ENCODE measurements at places on chromosomes 2 and 18. TPM values are rescaled to one million over a fixed set of nuclear protein-coding genes. Genes with fewer than 3 reads are reported as not detected.
A peak's percentile ranks its signal among the peaks of the same experiment; 100 is the strongest.

The MYCN gene
- not detected for total RNA-seq

The TNFAIP6 gene
- 5.3 TPM for total RNA-seq

The FABP1 gene
- not detected for total RNA-seq

- H3K4me3 ChIP-seq, result no peak overlapping the region
- H3K27me3 ChIP-seq, result no peaks in the 10 kb centered on the region
- peaks cover 12% of the 10 kb centered on the region for H3K4me1 ChIP-seq
- H3K27ac ChIP-seq, result no peak overlapping the region
Measured at GRCh38 chr18:74396171-74397169, 60.6 kb downstream of the DIPK1C start.

GRCh38 chr2:28224648-28225472 lies 167.8 kb upstream of the FOSL2 start:
- H3K4me3 ChIP-seq, result no peak overlapping the region
- no peak overlapping the region for H3K27ac ChIP-seq
- no peaks in the 10 kb centered on the region for H3K36me3 ChIP-seq
- H3K27me3 ChIP-seq, result no peaks in the 10 kb centered on the region

DNA sequence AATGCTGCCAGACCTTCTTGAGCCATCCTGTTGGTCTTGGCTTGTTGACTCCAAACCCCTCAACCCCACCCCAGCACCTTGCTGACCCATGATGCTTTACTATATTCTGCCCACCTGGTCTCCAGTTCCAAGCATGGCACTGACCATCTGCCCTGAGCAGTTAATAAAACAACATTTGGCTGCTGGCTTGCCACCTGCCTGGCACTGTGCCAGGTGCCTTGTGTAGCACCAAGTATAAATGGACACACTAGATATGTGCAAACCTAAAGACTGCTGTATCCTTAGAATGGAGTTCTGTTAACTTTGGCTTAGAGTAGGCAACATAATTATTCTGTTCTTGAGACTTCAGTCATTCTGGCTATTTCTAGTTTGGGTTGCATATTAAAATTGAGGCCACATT lies 91.4 kb downstream of the ACSL3 start:
- no peak overlapping the region for H3K27ac ChIP-seq
- no peak overlapping the region for H3K4me3 ChIP-seq
- peak; percentile 70 for DNase-seq
- H3K4me1 ChIP-seq, result no peaks in the 10 kb centered on the region
- H3K27me3 ChIP-seq, result no peaks in the 10 kb centered on the region

GRCh38 chr2:119241205-119241532 lies 17.5 kb downstream of the STEAP3 start:
- H3K36me3 ChIP-seq, result no peaks in the 10 kb centered on the region
- no peak overlapping the region for H3K4me3 ChIP-seq
- no peaks in the 10 kb centered on the region for H3K27me3 ChIP-seq
- H3K27ac ChIP-seq, result peak overlapping the region; percentile 73
- H3K4me1 ChIP-seq, result peaks cover 44% of the 10 kb centered on the region

DNA sequence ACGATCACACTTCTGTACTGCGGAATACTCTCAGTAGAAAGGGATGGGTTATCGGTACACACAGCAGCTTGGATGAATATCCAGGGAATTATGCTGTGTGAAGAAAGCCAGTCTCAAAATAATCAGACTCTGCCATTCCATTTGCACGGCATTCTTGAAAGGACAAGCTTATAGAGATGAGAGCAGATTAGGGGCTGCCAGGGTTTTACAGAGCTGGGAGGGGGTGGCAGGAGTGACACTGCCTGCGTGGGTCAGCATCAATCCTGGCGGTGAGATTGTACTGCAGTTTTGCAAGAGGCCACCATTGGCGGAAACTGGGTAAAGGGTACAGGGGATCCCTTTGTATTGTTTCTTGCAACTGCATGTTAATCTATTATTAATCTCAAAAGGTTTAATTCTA lies 16.6 kb downstream of the KCNG2 start:
- DNase-seq, result no peak
- no peak overlapping the region for H3K27ac ChIP-seq
- no peaks in the 10 kb centered on the region for H3K27me3 ChIP-seq
- no peaks in the 10 kb centered on the region for H3K4me1 ChIP-seq

- H3K4me1 ChIP-seq, result peaks cover 52% of the 10 kb centered on the region
- H3K36me3 ChIP-seq, result no peaks in the 10 kb centered on the region
- no peak for DNase-seq
- no peak overlapping the region for H3K27ac ChIP-seq
- no peaks in the 10 kb centered on the region for H3K27me3 ChIP-seq
- no peak overlapping the region for H3K4me3 ChIP-seq
Measured at GRCh38 chr2:119315241-119315925, 51.3 kb downstream of the C2orf76 start.

DNA sequence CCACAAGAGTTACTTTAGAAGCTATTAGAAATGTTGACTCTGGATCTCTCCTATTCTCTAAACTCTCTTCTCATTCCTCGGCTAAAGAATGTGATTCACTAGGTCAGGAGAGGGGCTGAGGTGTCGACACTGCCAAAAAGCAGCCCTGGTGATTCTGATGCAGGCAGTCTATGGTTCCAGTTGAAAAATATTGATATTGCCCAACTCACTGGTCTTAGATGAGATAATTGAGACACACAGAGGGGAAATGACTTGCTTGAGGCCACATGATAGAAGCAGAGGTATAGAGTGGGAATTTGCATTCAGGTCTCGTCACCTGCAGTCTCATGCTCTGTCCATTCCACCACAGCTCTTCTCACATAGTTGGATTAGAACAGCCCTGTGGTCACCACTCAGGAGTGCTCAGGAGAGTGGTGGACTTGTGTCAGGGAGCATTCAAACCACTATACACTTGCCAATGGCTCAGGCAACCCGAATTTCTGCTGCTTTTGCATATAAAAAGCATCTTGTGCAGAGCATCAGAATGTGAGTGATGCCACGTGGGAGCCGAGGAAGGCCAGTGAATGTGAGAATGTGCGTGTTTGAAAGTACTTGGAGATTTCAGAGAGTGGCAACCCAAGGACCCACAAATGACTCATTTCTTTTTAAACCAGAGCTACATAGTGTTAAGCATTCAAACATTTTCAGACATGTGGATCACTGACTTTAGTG lies 65.1 kb upstream of the CTLA4 start:
- H3K4me3 ChIP-seq, result no peak overlapping the region
- no peaks in the 10 kb centered on the region for H3K27me3 ChIP-seq
- no peak for DNase-seq
- no peak overlapping the region for H3K27ac ChIP-seq

DNA sequence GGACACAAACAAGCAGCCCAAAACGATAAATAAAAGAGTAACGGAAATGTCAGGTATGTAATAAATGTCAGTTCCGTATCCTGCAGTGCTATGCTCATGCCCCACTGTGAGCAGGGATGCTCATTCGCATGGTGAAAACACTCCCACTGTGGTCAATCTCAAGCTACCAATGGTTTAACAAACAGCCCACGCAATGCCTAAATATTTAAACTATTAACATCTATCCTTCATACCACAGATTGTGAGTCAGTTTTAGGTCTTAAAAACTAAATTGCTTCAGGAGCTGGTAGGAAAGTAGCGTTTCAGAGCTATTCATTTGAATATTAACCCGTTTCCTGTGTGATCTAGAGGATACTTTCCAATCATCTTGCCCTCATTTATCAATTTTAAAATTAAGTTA lies 207.4 kb downstream of the TCF4 start:
- no peaks in the 10 kb centered on the region for H3K36me3 ChIP-seq
- no peak for DNase-seq
- H3K27ac ChIP-seq, result no peak overlapping the region
- no peaks in the 10 kb centered on the region for H3K4me1 ChIP-seq

GRCh38 chr18:8367217-8367988 lies 241.8 kb upstream of the RAB12 start:
- peaks cover 17% of the 10 kb centered on the region for H3K4me1 ChIP-seq
- DNase-seq, result peak; percentile 53
- H3K36me3 ChIP-seq, result no peaks in the 10 kb centered on the region
- H3K27ac ChIP-seq, result no peak overlapping the region
- no peak overlapping the region for H3K4me3 ChIP-seq
- no peaks in the 10 kb centered on the region for H3K27me3 ChIP-seq

- H3K4me1 ChIP-seq, result no peaks in the 10 kb centered on the region
- H3K27me3 ChIP-seq, result no peaks in the 10 kb centered on the region
- H3K36me3 ChIP-seq, result no peaks in the 10 kb centered on the region
- H3K27ac ChIP-seq, result no peak overlapping the region
Measured at GRCh38 chr18:23302511-23302850, 150.6 kb upstream of the RIOK3 start.

- H3K27me3 ChIP-seq, result no peaks in the 10 kb centered on the region
- no peak overlapping the region for H3K27ac ChIP-seq
- no peaks in the 10 kb centered on the region for H3K36me3 ChIP-seq
- no peaks in the 10 kb centered on the region for H3K4me1 ChIP-seq
Measured at GRCh38 chr18:61064911-61065310, 268.3 kb upstream of the CDH20 start.

All from body of pancreas (tissue), 4 donors.